ENCODE measurements at places on chromosomes 13 and 19.
A peak's percentile ranks its signal among the peaks of the same experiment; 100 is the strongest.

DNA sequence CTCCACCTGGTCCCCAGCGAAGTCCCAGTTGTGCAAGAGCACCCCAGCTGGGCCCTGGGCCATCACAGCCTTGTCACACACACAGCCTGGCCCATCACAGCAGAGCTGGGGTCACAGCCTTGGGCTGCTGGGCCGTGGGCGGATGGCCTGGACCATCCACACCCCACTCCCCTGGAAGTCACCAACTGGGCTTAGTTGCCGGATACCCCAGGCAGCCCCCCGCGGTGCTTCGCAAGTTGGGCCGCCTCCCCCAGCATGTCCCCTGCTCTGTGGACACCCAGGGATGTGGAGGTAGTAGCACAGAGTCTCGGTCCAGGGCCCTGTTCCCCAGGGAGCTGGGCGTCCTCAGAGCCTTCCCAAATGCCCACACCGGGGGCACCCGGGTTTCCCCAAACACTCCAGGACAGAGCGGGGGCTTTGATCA, 4.5 kb upstream of the ZNF554 start:
- no peak for DNase-seq

GRCh38 chr13:94886191-94886590, 173.8 kb upstream of the SOX21 start:
- peak; percentile 9 for DNase-seq

DNA sequence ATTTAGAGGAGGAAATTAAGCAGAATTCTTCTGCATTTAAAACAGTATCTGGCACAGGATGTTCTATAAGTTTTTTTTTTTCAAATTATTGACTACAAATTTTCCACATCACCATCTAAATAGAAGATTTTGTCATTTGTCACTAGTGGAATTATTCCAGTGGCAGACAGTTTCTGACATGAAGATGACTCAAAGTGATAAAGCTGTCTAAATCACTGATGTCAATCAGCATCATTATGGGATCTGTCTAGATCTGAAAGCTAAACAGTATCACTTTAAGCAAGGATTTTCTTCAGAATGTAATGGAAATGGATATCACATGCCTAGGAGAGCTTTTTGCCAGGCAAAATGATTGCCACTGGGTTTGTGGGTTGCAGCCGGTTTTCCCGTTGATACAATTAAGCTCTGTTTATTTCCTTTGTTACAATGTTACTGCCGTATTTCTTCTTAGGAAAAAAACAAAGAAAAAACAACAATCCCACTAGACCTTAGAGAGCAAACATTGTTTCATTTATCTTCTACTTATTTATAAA, 1657.0 kb upstream of the PRR20A start:
- no peak for DNase-seq

DNA sequence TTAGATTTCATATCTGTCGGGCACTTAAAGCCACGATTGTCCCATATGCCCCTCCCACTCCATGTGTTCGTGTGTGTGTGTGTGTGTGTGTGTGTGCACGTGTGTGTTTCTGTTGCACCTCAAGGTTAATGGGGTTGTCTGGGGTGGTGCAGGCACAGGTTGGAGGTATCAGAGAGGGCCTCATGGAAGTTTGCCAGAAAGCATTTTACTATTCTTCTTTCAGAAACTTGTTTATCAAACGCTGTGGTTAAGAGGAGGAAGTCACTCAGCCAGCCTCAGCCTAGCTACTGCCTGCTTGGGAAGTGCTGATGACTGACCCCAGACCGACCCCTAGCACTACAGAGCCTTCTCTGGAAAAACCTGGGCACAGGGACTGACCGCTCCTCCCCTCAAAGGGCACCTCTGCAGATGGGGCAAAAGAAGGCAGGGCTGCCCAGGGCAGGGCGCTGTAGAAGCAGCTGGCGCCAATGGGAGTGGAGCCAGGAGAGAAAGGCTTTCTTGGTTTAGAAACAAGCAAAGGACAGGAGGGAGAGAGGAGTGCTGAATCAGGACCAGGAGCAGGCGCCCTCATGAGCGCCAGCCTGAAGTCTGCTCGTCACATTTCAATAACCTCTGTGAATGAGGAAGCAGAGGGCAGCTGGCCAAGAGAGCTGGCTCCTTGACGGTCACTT, 3.9 kb downstream of the SIAH3 start:
- no peak for DNase-seq

GRCh38 chr19:6224308-6224675, 55.5 kb downstream of the MLLT1 start:
- no peak for DNase-seq

- DNase-seq = no peak
These were observed 10.1 kb downstream of the LGALS7B start for GRCh38 chr19:38799104-38799503.

DNA sequence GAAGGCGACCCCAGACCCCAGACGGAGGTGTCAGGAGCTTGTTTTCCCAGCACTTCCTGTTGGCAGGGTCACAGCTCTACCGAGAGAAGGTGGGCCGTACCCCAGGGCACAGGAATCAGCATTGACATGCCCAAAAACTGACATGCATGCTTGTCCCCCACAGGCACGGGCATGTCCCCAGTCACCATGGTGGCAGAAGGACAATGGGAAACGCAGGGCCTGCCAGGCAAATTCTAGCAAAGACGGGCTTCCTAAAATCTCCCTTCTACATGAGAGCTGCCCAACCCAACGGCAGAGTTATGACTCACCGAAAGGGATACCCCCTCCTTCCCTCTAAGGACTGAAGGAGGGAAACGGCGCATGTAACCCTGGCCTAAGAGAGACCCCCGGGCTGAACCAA, 18.5 kb downstream of the TSHZ3 start:
- no peak for DNase-seq

DNA sequence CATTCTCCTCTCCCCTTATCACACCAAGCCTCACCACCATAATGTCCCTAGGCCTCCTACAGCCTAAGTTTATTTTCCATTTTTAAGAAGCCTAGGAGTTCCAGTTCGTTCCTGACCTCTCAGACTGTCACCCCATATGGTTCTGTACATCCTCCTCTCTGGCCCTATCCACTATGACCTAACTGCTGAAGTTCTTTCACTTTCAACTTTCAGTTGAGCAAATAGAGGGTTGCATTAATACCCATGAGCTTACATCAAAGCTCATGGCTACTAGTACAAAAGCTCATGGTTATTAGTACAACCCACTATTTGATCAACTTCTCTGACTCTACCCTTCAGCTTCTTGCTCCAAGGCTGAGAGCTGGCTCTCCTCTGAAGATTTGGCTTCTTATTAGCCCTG, 72.9 kb downstream of the FGF14 start:
- DNase-seq = no peak

DNA sequence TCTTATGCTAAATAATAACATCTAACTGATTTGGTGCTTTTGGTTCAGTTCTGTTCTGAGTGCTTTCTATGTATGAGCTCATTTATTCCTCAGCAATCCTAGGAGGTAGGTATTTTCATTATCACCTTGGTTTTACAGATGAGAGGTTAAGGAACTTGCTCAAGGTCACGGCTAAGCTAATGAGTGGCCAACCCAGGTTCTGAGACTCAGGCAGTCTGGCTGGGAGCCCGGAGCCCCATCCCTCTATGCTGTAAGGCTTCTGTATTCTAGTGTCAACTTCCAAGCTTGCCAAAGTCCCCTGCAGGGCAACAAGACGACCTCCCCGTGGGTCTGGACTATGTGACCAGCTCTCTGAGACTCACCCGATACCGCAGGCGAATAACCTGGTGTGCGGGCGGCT, 60.5 kb downstream of the PARP4 start:
- DNase-seq = no peak
